ENCODE measurements at places on chromosomes 3 and 15. TPM values are rescaled to one million over a fixed set of nuclear protein-coding genes. Genes with fewer than 3 reads are reported as not detected.

DNA sequence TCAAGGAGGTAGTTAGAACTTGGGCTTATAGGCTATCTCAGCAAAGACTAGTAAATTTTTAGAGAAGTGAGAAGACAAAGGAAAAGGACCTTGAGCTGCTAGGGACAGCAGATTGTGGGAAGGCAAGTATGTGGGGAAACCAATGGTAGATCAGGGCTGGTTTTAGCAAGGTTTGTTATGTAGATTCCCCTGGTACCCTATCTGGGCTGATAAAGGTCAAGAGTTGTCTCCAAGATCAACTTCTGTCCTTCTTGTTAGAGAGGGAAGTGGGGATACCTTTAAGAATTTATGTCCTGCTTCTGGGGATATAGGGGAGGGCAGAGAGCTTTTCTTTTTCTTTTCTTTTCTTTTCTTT is 28.9 kb downstream of the KAT2B start:
- ATAC-seq, result no peak

DNA sequence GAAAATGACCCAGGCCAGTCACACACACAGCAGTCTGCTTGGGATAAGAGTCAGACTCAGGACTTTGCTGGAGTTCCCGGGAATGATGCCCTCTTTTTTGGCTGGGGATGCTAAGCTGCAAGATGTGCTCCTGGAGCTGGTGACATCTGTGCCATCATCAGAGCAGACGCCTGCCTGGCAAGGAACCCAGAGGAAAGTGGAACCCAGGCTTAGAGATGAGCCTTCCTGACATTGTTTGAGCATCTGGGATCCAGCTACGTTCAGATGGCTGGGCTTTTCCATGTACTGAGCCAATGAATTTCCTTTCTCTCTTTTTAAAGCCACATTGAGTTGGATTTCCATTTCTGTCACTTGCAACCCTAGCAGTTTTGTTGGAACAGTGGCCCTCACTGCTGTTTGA is 53.3 kb downstream of the EBLN2 start:
- ATAC-seq, result no peak

GRCh38 chr3:196651819-196652218 is 12.3 kb downstream of the NRROS start:
- ATAC-seq, result no peak

DNA sequence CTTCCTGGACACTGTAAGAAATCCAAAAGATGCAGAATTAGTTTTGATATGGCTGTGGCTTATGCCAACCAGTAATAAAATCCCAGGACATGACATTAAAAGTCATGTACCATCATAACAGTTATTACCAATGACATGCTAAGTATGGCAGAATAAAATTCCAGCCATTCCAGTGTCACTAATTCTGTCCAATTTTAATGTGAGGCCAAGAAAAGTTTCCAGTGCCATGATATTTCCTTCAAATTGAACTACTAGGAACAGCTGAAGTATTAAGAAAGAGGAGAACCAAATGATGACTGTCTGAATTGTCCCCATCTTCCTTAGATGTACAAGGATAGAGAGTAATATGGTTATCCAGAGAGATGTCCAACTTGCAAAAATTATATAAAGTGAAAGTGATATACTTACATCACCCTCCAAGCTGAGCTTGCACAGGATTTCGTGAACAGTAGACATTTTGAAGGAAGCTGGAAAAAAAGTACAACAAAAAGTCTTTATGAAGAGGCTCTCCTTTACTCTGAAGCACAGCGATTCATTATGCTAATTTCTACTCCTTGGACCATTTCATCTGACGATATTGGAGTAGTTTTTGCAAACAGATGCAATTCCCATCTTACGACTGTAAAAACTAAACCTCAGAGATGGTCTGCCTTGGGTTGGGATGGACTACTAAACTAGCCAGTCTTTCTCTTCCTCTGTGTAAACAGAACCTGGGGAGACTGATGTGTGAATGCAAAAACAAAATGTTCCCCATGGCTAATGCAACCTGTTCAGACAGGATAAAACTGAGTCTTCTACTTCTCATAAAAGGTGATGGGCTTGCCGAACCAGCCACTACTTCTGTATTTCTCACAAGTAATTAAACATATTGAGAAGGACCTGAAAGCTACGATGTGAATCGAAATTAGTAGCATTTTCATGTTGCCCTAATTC is 11.9 kb downstream of the ANXA2 start:
- no peak for ATAC-seq

DNA sequence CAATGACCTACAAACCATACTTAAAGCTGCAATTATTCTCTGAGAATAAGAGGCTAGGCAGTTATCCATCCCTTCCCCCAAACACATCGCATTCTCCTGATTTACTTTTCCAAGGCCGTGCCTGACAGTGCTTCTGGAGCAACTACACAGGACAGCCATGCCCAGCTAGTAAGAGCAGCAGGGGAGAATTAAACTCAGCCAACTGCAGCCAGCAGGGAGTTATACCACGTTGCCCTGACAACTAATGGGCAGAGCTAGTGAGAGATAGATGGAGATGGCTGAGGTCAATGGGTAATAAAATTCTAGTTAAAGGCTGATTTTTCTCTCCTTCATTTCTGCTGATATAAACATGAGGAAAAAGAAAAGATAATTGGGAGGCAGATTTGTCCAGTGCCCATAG is 193.8 kb upstream of the PPP2R3A start:
- no peak for ATAC-seq

DNA sequence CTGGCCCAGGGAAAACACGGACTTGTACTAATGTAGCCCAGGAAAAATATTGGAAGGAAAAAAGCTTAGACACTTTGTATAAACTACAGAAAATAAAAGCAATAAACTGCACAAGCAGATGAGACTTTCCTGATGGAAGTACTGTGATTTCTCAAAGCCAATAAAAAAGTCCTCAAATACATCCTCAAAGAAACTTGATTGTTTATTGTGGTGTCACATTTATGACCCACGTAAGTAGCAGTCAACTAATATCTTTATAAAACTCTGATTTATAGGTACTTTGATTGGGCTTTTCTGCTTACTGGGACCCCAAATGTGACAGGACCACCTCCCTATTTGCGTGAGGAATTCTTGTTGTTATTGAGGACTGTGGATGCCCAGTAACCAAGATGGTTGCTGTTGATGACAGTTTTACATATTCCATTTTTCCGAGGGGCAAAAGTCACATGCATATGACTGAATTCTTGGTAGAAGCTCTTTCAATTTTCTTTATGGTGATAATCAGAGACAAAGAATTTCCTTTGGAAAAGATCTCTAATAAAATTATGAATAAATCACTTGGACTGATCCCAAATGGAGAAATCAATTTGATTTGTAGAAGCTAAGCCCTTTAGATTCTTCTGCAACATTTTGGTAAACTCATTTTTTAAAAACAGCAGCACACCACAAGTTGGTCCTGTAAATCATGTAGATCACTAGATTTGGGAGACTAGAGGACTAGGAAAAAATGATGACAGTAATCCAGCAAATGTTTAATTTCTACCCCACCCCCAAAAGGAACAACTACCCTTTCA is 159.0 kb upstream of the TSC22D2 start:
- no peak for ATAC-seq

DNA sequence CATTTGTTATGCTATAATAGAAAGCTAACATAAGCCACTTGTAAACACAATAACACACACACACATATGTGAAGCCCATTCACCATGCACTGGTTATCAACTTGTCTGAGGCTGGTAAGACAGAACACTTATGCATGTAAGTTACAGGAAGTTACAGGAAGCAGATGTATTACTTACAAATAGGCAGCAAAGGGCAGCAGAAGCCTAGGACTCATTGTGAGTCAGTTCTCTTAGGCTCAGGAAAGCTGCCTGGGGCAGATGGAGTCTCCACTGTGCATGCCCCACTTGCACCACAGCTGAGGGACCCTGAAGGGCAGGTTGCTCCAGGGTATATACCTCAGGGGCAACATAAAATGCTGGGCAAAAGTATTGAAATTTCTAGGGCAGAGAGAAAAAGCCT is 748.8 kb upstream of the CCDC54 start:
- no peak for ATAC-seq

- ATAC-seq, result no peak
Measured at GRCh38 chr3:75342425-75342824, 321.7 kb upstream of the FRG2C start.

The TM2D3 gene
- 16.8 TPM for total RNA-seq

The GRK7 gene
- not detected for total RNA-seq

The GMPPB gene
- total RNA-seq, result 22.5 TPM

The GOLGA6D gene
- not detected for total RNA-seq
